ENCODE measurements at places on chromosomes 6 and 20.

- DNase-seq, result no peak
Measured at GRCh38 chr6:3510617-3511016, 53.8 kb upstream of the SLC22A23 start.

GRCh38 chr20:33922224-33922623 lies 71.5 kb upstream of the RALY start:
- no peak for DNase-seq

GRCh38 chr6:170281331-170282292 lies 9.3 kb downstream of the DLL1 start:
- DNase-seq, result no peak

- no peak for DNase-seq
Measured at GRCh38 chr6:130105996-130106704, 87.8 kb downstream of the L3MBTL3 start.

GRCh38 chr20:19141998-19142397 lies 70.4 kb upstream of the SLC24A3 start:
- DNase-seq, result no peak

GRCh38 chr6:84836366-84836765 lies 72.0 kb upstream of the TBX18 start:
- no peak for DNase-seq

GRCh38 chr6:136547336-136547735 lies 2.9 kb downstream of the MAP7 start:
- DNase-seq, result peak; percentile 63

DNA sequence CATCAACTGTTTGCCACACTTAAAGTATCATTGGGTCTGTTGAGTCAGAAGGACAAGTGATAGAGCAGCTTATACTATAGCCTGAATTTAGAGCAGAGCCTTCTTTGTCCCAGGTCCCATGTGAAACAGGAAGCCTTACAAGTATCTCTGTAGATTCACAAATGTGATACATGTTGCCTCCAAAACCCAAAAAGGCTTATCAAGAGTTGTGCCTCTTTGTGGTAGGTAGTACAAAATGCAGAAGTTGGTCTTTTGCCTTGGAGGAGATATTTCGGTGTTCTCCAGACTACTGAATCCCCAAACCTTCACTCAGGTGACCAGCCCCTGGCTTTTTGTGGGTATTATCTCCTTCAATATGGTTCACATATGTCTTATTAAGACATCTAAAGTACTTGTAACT lies 172.8 kb upstream of the PROKR2 start:
- no peak for DNase-seq

GRCh38 chr6:119241111-119241465 lies 108.5 kb downstream of the MAN1A1 start:
- DNase-seq, result peak; percentile 6

GRCh38 chr6:112710710-112711109 lies 363.6 kb downstream of the RFPL4B start:
- DNase-seq, result no peak

DNA sequence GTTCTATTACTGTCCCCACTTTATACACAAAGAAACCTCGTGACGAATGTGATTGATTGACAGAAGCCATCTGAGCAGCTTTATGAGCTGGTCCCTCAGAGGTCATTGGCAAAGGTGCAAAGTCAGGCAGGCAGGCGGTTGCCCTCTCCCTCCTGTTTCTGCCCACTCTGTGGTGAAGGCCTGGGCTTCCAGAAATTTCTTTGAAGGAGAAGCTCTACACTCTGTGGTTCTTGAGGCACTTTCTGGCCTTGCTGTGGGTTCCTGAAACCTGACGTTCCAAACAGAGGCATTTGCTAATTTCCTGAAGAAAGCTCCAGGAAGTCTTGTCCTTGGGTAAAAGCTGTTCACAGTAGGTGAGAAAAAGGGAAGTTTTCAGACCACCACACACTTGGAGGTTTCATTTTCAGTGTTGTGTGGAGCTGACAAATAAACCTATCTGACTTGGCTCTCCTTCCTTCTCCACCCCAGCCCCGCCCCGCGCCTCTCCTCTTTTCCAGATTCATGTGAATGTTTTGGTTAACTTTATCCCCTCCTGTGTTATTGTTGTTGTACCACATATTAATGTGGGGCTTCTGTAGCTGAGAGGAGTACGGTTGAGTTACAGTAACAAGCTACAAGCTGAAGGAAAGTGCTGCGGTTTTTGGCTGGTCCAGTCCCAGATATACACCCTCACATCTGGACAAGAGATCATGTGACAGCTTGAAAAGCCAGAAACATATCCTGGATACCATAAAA lies 274.1 kb downstream of the CLIC5 start:
- peak; percentile 54 for DNase-seq

DNA sequence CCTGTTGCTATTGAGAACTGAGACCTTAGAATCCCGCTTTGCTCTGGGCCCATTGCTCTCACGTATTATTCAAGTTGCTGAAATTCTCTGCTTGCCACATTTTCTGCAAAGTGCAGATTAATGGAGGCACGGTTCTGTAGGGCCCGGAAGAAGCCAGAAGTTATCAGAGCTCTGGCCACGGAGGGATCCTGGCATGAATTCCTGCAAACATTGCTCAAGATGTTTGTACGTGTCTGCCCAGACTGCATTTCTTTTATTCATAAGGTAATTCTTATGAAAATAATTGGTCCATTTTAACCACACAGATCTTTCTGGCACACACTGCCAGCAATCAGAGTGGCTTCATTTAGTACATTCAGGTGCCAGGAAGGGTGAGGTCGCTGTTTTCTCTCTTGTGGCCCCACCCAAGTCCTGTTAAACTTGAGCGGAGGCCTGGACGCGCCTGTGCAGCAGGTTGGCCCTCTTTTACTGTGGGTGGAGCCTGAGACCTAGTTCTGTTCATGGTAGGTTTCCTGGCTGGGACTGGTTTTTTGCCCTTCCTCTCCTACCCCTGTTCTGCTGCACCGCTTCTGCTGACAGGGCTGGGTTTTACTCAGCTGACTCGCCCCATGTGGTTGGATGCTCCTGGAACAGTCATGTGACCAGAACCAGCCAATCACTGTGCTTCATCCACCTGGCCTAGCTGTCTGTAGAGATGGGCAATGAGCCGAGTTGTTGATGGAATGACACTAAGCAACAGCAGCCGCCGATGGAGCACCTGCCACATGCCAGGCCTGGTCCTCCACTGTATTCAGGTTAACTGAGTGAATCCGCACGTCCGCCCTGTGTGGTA lies 230.2 kb downstream of the CDH4 start:
- DNase-seq, result no peak

DNA sequence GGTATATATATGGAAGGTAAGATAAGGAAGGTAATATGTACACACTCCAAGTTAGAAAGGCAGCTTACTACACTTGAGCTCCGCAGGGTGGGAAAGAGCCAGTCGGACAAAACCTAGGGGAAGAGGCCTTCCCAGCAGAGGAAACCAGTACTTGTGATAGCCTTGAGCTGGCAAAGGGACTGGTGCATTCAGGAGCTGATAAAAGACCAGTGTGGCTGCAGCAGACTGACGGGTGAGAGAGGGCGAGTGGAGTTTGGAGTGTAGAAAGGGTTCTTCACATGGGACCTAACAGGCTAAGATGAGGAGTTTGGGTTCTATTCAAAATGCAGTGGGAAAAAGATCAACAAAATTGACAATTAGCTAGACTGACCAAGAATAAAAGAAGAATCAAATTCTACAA lies 49.3 kb upstream of the KIF13A start:
- DNase-seq, result no peak

GRCh38 chr20:55253781-55254180 lies 751.5 kb downstream of the CBLN4 start:
- DNase-seq, result no peak

DNA sequence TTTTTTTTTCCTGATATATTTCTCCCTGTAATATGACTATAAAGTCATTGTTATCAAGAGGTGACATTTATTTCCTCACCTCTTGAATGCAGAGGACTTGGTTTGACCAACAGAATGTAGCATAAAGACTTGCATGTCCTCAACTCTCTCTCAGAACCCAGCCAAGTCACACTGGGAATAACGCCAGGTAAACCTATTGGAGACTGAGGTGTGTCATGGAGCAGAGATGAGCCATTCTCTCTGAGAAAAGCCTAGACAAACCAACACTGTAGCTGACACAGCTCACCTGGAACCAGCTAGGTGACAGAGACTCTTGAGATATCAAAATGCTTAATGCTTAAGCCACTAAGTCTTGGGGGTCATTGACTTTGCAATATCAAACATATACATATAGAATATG lies 533.6 kb downstream of the HAO1 start:
- no peak for DNase-seq

GRCh38 chr20:62845416-62846160 lies 16.0 kb downstream of the TCFL5 start:
- DNase-seq, result no peak

DNA sequence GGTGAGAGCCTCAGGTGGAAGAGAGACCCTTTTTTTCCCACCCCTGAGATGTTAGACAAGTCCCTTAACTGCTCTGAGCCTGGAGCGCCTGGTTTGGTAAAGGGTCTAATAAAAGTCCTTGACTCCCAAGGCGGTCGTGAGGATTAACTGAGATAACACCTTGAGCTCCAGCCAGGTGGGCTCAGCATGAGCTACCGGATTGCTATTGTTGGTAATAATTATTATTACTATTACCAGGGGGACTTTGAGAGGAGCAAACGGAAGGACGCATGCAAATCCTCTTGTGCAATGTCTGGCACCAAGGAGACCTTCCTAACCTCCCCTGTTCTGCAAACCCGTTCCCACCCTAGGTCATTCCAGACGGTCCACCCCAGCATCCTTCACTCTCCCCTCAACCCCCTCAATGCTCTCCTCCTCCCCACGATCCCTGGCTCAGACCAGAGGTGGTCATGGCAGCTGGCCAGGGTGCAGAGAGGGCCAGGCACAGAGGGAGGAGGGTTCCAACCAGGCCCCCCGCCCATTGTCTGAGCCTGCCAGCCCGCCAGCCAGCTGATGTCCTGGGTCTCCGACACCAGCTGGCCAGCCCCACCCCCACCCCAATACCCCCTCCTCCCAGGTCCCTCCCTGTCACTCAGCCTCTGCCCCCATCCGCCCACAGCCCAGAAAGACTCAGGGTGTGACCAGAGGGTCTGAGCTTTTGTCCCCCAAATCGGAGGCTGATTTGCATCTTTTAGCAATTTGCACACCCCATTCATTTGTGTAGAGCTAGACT lies 14.3 kb upstream of the CBFA2T2 start:
- no peak for DNase-seq

- no peak for DNase-seq
Measured at GRCh38 chr6:134546962-134547645, 229.2 kb upstream of the SGK1 start.

DNA sequence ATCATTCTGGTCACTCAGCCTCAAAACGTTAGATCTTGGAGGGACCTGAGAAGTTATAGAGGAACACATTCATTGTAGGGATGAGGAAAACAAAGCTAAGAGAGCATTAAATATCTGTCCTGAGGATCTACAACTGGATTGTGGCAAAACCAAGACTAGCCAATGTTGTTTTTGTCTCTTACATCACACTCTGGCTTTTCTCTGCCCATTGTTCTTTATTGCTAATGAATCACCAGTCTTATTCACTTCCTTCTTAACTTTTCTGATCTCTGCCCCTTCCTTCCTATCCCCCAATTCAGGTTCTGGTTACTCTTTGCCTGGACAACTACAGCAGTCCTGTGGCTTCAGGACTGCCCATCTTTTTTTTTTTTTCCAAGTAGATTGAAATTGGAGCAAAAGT lies 57.0 kb upstream of the PREP start:
- peak; percentile 31 for DNase-seq

DNA sequence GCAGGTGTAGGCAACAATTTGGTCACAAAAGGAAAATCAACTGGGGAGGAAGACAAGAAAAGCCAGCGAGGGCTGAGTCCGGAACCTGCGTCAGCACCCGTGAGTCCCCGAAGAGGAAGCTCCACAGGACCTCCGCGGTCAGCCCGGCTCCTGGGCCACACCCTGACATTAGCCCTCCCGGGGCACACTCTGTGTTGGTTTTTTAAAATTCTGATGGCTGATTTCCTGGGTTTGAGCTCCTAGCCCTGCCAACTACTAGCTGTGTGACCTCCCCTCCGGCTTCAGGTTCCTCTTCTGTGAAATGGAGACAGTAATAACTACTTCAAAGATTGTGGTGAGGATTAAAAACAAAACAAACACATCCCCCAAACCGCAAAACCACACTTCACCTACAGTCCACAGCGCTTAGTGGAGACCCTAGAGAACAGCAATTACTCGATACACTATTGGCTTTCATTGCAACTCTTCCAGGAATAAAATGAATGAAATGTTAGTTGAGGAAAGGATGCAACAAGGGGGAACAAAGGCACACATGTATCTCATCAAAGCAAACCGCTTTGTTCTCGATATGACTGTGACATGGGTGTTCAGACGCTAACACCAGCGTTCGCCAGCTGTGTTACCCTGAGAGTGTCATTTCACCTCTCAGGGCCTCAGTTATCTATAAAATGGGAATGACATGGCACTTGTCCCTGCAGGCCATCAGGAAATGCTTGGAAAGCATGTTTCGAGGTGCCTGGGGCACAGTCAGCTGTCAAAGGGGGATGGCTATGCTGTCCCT lies 985 bp downstream of the ZBP1 start:
- DNase-seq, result no peak

DNA sequence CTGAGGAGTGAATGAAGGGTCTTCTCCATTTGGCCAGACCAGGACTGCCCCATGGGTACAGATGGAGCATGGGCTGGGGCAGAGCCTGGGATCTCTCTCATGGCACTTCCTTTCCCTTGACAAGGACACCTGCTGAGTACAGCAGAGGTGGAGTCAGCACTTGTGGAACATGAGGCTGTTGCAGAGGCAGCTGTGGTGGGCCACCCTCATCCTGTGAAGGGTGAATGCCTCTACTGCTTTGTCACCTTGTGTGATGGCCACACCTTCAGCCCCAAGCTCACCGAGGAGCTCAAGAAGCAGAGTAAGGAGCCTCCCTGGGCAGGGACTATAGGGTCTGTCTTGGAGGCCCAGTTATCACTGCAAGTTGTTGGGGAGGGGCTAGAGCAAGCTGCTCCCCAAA lies 29.6 kb downstream of the GSS start:
- no peak for DNase-seq

GRCh38 chr20:50772420-50773185 lies 22.3 kb upstream of the BCAS4 start:
- no peak for DNase-seq

DNA sequence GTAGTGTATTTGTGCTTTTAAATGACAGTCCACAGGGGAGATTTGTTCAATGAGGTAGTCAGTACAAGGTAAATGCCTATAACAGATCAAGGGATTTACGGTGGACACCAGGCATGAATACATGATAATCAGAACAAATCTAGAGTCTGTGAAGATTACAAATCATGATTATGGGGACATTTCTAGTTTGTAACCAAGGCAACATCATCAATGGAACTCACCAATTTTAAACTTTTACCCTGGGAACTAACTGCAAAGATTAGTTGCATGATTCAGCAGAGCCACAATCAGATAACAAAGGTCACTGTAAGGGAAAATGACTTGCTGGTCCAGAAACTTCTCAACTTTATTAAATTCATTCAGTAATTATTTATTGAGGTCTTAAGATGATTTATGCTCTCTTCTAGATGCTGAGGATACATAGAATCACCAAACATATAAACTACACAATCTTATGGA lies at the start of gene CRISP1:
Gene CRISP1 (minus strand): TSS at position 51 of the 459 bp plus-strand sequence. CDS start 9,135 bp downstream, outside the sequence.
- DNase-seq, result no peak
